Hypothalamus (tissue), 51 donors: ENCODE measurements at places on chromosomes 7 and 10.
A peak's percentile ranks its signal among the peaks of the same experiment; 100 is the strongest.

GRCh38 chr10:43198682-43199005 is 60.4 kb downstream of the CSGALNACT2 start:
- DNase-seq: no peak

DNA sequence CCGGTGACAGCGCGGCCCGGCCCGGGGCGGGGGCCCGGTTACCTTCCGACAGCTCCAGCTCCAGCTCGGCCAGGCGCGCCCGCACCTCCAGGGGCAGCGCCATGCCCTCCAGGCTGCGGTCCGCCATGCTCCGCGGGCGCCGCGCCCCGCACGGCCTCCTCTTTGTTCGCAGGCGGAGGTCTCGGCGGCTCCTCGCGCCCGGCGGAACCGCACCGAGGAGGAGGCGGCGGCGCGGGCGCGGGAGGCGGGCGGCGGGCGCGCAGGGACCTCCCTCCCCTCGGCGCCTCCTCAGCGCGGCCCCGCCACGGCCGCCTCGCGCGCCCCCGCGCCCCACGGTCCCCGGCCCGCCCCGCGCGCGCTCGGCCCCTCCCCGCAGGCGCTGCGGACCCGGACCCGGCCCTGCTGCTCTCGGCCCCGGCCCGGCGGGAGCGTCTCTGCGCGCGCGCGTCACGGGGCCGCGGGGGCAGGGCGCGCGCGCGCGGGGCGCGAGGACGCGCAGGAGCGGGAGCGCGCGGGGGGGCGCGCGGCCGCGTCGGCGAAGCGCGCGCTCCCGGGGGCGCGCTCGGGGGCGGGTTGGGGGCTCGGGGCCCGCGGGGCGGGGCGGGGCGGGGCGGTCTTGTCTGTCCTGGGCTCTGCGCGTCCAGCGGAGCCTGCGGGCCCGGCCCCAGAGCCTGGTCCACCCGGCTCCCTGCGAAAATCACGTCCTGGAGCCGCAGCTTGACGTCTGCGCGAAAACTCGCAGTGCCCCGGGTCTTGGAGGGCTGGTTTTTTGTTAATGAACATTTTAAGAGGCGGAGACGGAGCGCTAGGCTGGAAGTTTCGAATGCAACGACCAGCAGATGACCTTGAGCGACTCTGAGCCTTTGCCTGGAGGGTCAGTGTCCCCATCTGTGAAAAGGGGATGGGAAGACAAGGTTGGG is at the start of gene DIP2C:
Gene DIP2C (minus strand): TSS at position 217 of the 920 bp plus-strand sequence. CDS start 90 bp downstream, at position 127.
- peak; percentile 54 for DNase-seq

DNA sequence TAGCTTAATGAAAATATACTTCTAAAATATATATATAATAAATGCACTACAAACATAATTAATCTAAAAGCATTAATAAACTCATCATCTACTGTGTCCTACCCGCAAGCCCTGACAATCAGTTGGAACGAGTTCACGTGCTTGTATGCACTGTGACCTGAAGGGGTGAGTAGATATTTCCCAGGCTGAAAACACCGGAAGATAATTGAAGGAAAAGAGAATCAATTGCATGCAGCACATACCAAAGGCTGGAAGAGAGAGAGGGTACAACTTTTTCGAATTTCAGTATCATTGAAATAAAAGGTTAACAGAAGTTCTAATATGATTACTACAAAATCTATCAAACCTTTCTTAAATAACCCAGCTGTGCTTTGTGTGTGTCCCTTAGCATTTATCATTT is 94.6 kb downstream of the SEMA3C start:
- no peak for DNase-seq

- no peak for DNase-seq
Measured at GRCh38 chr10:127585519-127586023, 36.5 kb downstream of the NPS start.

GRCh38 chr10:4234661-4235060 is 449.7 kb upstream of the KLF6 start:
- DNase-seq: no peak

DNA sequence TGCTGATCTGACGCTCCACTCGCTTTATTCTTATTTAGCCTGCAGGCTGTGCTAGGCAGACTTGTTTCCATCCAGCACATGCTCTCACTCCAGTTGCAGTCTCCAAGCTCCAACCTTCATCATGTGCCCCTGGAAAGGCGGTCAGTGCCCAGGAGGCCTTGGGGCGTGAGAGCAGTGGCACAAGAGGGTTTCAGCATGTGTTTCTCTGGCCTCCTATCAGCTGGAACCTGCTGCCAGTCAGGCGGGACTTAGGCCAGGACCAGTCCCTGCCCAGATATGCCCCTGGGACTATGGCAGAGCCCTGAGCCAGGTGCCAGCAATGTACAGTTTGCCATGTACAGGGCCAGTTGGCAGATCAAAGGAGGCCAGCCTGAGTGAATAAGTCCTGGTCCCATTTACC is 330.2 kb upstream of the FZD1 start:
- no peak for DNase-seq

DNA sequence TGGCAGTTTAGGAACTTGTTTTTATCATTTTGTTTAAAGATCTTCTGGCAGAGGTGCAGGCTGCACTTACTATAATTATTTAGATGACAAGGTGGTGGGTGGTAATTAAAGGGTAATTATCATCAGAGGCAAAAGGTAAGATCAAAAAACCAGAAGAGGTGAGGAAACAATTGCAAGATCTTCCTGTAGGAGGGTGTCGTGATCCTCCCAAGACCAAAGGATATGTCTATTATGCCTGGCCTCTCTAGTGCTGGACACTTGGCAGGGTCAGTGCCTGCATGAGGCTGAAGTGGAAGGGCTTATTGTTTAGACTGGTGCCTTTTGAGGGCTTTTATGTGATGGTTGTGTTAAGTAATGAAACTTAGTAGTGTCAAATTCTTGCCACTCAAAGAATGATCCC is 1.8 kb upstream of the WAPL start:
- DNase-seq: no peak

DNA sequence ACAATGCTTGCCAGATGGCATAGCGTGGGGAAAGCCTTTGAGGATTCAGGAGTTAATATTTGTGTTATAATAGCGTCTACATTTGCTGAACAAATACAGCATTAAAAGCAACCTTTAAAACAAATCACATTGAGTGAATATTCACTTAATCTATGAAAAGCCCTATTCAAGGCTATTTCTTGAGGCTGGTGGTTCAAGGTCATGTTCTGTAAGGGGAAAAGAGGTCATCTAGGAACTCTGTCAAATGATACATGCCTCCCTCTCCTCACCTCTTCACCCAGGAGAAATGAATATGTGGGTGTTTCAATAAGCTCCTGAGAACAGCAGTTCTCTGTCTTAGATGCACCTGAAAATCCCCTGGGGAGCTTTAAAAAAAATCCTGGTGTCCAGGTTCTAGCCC is 303.0 kb downstream of the ELMO1 start:
- DNase-seq: no peak

GRCh38 chr10:68047122-68047521 is 28.0 kb downstream of the HERC4 start:
- DNase-seq: no peak

- DNase-seq: no peak
Measured at GRCh38 chr7:94179466-94179865, 175.3 kb upstream of the BET1 start.
